ENCODE measurements at places on chromosomes 6 and 20. TPM values are rescaled to one million over a fixed set of nuclear protein-coding genes. Genes with fewer than 3 reads are reported as not detected.

GRCh38 chr20:63876489-63877036 is 11.5 kb downstream of the TPD52L2 start:
- no peak for DNase-seq
- H3K4me3 ChIP-seq = no peak overlapping the region
- no peaks in the 10 kb centered on the region for H3K27me3 ChIP-seq
- H3K36me3 ChIP-seq = peaks cover 45% of the 10 kb centered on the region
- peaks cover 12% of the 10 kb centered on the region for H3K4me1 ChIP-seq

GRCh38 chr6:52536424-52536916 is 40.4 kb downstream of the TRAM2 start:
- no peak overlapping the region for H3K4me3 ChIP-seq
- peaks cover 10% of the 10 kb centered on the region for H3K36me3 ChIP-seq
- no peaks in the 10 kb centered on the region for H3K27me3 ChIP-seq

- H3K4me3 ChIP-seq = no peak overlapping the region
- H3K27ac ChIP-seq = no peak overlapping the region
- no peaks in the 10 kb centered on the region for H3K4me1 ChIP-seq
- no peak for DNase-seq
- no peaks in the 10 kb centered on the region for H3K27me3 ChIP-seq
Measured at GRCh38 chr6:132344811-132345210, 56.5 kb downstream of the MOXD1 start.

The PNLDC1 gene
- total RNA-seq = not detected

All from PC-3 (cell line).